HepG2 (cell line): ENCODE measurements at places on chromosomes 16 and 17. TPM values are rescaled to one million over a fixed set of nuclear protein-coding genes. Genes with fewer than 3 reads are reported as not detected.

Gene LASP1
- total RNA-seq: 97.0 and 110 TPM in 2 replicates

DNA sequence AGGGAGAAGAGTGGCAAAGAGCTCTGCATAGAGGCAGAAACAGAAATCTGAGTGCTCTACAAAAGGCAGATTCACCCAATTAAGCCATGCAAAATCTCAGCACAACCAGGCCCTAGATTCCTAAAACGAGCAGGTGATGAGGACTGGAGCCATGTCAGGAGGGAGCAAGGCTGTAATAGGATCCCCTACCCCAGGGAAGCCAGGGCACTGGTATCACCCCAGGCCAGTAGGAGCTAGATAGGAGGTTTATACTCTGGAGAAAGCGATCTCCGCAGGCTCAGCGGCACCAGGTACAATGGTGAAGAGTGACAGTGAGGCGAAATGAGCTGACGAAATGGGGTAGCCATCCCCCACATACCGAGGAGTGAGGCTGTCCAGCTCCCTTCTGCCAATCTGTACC lies 171.5 kb downstream of the PARN start:
- no peak for DNase-seq

Gene RAPGEFL1
- total RNA-seq: 1.1 and 4.5 TPM in 2 replicates

GRCh38 chr17:77825621-77826020 lies 132.9 kb upstream of the TNRC6C start:
- peak; percentile 32 for DNase-seq

GRCh38 chr17:78535273-78536197 lies 41.7 kb downstream of the DNAH17 start:
- no peak for DNase-seq

Gene TAF15
- total RNA-seq: 26.5 and 49.9 TPM in 2 replicates

- DNase-seq: peak; percentile 32
These were observed 111.9 kb upstream of the CORO6 start for GRCh38 chr17:29734640-29735039.

Gene TAT
- total RNA-seq: 1.6 and 2.2 TPM in 2 replicates
